ENCODE measurements at places on chromosomes 4 and X.

DNA sequence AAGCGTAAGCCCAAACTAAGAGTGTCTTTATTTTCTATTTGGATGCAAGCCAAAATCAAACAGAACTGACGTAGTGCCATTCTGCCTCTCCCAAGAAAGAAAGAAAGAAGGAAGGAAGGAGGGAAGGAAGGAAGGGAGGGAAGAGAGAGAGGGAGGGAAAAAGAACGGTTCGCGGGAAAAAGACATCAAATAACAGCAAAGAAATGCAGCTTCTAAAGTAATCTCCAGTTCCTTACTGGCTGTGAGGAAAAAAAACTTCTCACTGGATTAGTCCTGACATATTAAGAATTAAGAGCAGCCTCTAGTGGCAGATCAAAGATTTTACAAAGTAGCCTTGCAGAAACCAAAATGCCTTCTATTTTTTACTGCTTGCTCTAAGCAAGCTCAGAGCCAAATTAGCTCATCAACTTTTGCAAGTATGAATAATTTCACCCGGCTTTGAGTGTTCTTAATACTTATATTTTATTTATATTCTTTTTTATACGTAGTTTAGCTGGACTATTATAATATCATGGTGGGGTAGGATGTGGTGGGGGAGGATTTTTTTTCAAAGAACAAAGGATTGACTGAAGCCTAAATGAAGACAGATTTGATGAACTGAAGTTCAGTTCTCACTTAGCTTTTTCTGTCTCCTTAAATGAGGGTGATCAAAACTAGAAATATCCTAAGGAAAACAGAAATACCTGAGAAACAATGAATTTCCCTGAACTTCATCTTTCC, 36.6 kb downstream of the PITX2 start:
- DNase-seq: peak; percentile 81

DNA sequence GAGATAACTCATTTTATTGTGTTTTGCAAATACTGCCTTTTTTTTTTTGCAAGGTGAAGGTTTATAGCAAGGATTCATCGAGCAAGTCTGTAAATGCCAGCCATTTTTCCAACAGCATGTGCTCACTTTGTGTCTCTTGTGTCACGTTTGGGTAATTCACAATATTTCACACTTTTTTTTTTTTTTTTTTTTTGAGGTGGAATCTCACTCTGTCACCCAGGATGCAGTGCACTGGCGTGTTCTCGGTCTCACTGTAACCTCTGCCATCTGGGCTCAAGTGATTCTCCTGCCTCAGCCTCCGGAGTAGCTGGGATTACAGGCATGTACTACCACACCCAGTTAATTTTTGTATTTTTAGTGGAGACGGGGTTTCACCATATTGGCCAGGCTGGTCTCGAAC, 1.9 kb downstream of the RNF4 start:
- DNase-seq: no peak

- no peak for DNase-seq
These were observed 338.6 kb upstream of the PUDP start for GRCh38 chrX:7486505-7486904.

- DNase-seq: no peak
These were observed 100.2 kb upstream of the METTL14 start for GRCh38 chr4:118585015-118585414.

DNA sequence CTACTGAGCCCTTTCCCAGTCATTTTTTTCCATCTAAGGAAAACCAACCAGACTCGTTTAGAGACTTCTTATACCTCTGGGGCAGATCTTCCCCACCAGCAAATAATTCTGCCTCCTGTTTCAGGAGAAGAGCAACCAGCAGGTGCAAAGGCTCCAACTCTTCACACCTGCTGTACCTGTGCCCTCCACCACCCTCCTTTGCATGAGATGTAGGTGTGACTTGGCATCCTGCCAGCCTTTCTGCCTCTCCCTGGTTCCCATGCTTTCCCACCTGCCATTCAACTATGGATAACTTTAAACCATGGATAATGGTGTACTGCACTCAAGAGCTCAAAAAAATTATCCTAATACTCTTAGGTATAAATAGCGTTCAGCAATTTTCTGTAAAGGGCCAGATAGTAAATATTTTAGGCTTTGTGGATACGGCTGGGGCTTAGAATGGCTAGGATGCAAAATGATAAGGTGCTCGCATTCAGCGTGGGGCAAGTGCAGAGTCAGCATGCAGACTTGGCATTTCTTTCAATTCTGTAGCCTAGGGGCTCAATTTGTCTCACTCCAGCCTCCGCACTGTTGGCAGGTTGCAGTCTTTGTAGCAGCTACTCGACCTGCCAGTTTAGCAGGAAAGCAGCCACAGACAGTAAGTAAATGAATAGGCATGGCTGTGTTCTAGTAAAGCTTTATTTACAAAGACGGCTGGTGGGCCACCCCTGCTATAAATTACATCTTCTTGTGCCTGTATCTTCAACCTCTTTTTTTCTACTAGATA, 79.8 kb downstream of the HCCS start:
- DNase-seq: no peak

DNA sequence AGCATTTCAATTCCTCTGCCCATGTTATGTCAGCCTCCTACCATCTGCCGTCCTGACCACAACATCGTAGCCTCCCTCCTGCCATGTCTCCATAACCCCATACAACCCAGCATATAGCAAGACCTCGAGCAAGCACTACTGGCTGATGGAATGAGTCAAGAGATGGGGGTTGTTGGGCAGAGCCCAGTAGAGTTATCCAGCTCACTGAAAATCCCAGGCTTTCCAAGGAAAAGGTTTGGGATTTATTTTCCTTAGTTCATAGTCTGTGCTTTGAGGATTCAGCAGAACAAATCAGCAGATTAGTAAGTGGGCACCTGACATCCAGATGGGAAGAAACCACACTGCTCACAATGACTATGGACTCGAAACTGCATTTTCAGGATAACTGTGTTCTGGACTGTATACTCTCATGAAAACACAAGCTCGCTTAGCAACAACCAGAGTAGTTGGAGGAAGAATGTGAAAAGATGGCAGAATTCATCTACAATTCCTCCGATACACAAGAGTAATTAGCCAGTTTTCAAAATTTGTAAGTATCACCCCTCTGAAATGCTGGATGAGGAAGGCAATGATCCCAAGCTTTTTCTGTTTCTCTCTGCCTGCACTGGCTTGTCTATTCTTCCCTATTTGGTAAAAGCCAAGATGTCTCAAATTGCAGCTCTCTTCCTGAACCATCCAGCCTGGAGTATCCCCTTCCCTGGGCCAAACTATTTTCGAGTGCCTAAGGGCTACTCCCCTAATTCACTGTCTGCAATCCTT, 186.2 kb upstream of the TBL1X start:
- peak; percentile 48 for DNase-seq

GRCh38 chrX:40152741-40153344, 55.1 kb upstream of the BCOR start:
- no peak for DNase-seq

DNA sequence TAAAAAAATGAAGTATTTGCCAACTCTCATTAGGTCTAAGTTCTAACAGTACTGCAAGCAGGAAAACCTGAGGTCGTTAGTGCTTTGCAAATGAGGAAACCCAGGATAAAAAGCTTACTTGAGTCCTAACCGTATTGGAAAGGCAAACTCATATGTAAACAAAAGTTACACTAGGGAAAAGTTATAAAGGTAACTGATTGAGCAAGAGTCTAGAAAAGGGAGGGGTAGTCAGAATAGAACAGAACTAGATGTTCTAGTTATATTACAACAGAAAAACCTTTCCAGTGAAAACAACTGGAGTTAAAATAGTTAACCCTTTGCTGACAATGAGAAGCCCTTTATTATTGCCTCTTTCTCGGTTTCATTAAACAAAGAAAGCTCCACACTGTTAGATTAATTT, 66.4 kb upstream of the MAOA start:
- DNase-seq: no peak

Data from AG10803 (cell line).